Stimulated activated CD8-positive, alpha-beta memory T cell treated with anti-CD3 and anti-CD28 coated beads, Interleukin-7, amount 100 ng/mL, for 4 hours (primary cell): ENCODE measurements at places on chromosomes 7 and 10.

GRCh38 chr10:103512591-103513379, 19.3 kb downstream of the NEURL1 start:
- no peak for DNase-seq

DNA sequence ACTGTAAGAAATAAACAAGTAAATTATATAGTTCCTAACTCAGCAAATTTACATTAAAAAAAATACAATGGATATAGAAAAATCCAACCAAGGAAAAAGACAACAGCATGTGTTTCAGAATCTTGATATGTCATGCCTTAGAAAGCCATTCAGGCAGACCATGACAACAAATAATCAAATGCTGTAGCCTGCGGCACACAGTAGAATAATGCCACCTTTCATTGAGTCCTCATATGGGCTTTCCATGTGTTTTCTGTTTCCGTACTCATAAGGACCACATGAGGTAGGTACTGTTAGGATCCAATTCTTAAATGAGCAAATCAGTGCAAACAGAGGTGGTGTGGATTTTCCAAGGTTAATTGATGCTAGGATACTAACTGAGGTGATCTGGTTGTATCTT, 138.6 kb downstream of the CUBN start:
- no peak for DNase-seq

DNA sequence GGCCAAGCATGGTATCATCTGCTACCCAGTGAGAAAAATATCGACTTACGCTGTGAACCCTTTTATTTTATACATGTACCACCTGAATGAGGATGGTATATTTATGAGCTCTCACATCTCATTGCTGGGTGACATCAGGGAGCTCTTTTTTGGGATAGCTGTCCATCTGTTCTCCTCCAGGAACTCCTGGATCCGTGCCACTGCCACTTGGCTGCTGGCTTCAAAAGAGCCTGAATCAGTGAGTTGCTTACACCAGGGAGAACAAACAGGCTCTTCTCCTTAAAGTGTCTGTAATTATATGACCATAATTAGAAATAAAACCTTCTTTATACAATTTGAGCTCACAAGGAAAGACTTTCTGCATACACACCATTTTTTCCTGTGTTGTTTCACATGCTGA, 106.2 kb downstream of the KAT6B start:
- DNase-seq: no peak

- DNase-seq: no peak
Observed at GRCh38 chr7:128891942-128892269, 18.6 kb downstream of the KCP start.

DNA sequence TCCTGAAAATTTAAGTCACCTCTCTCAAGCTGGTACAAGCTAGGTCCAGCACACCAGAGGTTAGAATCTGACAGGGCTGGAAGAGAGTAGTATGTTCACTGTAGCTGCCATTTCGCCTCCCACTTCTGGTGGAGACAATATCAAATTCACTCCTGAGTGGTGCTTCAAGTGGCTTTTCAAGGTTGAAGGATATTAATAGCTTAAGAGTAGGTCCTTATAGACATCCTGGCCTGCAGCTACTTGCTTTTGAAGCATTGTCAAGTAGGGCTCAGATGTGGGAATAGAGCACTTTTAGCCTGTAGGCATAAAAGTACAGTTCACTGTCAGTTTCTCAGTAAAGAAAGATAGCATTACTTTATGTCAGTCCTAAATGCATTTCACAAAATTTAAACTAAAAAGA, 270.5 kb upstream of the PLPP4 start:
- no peak for DNase-seq

DNA sequence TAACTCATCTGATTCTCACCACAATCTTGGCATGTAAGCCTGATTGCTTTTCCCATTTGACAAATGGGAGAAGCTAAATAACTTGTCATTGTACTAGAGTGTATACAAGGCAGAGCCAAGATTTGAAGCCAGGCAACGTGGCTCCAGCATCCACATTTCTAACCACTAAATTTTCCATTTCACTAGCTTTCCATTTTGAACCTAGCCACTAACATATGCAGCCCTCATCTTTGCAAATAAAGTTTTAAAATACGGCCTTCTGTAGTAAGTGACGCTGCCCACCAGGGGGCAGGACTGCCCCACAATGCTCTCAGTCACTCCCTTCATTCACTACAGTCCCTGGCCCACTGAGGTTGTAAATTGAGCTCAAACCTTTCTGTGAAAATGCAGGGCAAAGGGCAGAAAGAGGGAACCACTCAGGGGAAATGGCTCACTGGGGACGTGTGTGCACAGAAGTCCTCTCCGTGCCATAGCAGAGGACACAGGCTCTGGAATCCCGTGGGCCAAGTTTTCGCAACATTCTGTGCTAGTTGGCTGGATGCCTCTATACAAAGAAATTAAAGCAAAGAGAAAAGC, 315.7 kb downstream of the TNS3 start:
- DNase-seq: no peak

DNA sequence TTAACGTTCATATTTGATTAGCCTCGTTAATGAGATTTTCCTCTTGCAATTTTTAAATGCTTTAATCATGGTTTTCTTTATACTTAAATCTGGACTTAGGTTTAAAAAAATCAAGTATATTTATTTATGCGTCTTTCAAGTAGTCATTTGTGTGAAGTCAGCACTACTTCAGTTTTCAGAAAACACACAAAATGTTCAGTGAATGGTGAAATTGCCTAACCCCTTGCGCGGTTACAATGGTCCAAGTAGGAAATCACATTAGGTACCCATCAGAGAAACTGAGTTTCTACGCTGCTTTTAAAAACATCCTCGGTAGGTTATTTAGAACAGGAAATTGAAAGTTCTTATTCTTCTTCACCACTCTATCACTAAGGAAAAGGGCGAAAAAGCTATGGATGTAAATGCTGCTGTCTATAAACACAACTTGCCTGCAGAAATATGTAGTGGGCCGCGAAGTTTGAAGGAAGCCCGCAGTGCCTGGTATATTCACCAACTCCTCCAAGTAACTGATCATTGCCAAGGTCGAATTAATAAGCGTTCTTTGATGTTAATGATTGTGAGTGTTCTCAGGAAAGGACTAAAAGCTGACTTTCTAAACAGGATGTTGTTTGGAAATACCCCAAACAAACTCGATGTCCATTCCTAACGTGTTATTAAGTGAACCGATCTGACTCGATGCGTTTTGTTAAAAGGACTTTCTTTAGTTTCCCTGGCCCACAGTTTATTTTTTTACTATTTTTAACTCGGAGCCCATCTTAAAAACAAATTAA, 1.0 kb downstream of the SYPL1 start:
- DNase-seq: no peak

DNA sequence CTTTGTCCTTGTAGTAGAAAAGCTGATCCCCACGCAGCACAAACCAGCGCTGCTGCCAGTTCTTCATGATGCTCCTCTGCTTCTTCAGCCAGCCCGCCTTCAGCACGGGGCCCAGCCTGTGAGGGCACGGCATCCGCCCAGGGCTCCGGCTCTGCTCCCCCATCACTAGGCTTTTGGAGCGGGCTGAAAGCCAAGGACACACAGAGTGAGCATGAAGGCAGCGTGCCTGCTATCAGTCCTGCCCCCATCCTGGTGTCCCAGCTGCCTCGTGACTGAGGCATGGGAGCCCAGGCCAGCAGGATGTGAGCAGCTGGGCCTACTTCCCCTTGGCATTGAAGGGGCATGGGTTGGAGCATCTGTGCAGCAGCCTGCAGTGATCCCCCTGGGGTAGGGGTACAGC, 21.9 kb downstream of the ARHGAP22 start:
- no peak for DNase-seq

GRCh38 chr7:15626041-15626440, 60.4 kb downstream of the MEOX2 start:
- no peak for DNase-seq

- no peak for DNase-seq
Observed at GRCh38 chr7:40808378-40808942, 673.7 kb downstream of the SUGCT start.

GRCh38 chr10:88693392-88694020, 12.5 kb upstream of the LIPK start:
- no peak for DNase-seq

DNA sequence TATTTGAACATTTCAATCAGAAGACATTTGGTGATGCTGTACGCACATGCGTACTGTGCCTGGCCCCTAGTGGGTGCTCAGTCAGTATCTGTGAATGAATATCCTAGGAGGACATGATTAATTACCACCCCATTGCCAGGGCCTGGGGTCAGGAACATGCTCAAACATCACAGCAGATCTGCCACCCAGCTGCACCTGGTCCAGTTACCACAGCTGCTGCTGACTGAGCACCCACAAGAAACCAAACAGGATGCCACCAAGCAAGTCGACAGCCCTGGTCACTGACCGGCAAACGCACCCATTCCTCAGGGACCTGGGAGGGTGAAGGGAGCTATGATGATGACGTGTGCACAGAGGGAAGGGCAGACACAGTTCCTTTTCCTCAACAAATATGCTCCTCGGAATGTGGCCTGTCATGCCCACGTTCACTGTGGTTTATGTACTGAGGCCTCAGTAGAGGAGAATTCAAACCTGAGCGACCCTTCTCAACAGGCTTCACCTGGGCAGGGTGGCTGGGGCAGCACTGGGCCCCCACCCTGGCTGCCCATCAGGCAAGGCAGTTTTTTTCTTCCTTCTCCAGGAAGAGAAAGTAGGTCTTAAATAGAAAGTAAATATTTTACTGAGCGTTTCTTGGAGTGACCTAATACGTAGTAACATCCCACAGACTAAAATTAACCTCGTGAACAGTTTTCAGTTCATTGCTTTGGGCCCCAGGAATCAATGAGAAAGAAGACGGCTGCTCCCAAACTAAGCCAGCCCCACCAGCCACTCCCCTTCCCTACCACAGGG, 13.4 kb downstream of the CTBP2 start:
- no peak for DNase-seq

- DNase-seq: no peak
Observed at GRCh38 chr10:122051609-122052385, 62.8 kb downstream of the TACC2 start.

- no peak for DNase-seq
Observed at GRCh38 chr7:33379891-33380525, 250.6 kb downstream of the BBS9 start.

DNA sequence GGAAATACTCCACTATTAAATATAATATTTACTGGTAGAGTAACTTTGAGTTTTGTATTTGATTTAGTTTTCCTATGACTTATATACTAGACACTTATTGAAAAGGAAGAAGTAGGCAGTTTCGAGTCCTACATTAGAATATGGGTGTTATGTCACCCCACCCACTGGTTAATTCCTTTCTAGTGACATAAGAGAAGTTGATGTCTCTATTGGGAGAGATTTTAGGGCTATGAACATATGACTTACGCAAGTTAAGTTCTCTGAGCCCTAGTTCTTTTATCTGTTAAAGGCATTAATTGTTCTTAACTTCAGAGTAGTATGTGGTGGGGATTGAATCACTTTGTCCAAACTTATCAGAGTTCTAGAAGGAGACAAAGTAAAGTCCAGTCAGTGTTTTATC, 30.5 kb downstream of the CPED1 start:
- DNase-seq: no peak

DNA sequence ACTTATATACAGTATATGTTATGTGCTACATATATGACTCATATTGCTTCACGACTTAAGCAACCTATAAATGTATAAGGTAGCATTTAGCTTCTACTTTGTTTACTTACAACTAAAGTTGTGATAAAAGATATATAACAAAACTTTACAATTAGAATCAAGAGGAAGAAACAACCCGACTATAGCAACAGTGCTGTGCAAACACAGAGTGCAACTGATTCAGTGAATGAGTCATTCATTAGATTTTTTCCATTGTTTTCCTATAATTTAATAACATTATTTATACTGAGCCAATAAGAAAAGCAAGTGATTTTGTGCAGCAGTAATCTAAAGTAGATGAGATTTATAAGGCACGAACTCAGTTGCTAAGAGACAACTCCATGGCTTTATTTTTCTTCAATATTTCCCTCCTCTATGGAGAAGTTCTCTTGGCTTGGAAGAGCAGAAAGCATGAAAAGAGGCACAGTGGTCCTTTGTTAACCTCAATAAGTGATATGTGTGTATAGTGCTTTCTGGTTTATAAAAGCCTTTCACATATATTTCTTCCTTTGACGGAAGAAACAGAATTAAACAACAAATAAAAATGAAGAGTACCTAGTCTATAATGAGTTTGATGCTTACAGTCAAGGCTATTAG, 19.8 kb downstream of the CEP41 start:
- no peak for DNase-seq

- no peak for DNase-seq
Observed at GRCh38 chr10:100873146-100873826, 39.5 kb upstream of the SLF2 start.

DNA sequence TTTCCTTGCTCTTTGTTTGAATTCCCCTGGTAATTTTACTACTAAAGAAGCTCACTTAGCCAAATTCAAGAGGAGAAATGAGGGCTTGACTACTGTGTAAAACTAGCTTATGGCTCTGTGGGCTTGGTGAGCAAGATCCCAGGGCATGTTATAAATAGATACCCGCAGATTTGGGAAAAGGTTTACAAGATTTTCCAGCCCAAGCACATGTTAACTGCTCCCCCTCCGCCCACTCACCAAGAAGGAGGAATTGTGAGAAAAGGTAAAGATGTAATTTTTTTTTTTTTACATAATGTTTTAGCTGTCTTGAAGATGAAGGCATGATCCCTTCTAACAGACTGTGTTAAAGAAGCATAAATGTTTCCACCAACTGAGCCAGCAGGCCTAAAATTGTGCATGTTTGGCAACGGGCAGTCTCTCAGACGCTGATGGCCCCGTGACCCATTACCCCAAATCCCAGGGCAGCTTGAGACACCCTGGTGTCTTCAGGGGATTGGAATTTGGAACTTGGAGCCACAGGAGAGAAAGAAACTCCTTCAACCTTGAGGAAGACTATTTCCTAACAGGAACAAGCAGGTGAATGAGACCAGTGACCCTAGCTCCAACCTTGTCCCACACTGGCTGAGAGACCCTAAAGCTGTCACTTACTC, 429.8 kb upstream of the CELF2 start:
- DNase-seq: no peak

DNA sequence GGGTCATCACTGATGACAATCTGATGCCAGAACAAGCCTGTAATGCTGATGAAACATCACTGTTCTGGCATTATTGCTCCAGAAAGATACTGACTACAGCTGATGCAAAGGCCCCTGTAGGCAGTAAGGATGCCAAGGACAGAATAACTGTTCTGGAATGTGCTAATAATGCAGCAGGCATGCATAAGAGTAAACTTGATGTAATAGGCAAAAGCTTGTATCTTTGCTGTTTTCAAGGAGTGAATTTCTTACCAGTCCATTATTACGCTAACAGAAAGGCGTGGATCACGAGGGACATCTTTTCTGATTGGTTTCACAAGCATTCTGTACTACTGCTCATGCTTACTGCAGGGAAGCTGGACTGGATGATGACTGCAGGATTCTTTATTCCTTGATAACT, 18.7 kb downstream of the LCOR start:
- DNase-seq: no peak

DNA sequence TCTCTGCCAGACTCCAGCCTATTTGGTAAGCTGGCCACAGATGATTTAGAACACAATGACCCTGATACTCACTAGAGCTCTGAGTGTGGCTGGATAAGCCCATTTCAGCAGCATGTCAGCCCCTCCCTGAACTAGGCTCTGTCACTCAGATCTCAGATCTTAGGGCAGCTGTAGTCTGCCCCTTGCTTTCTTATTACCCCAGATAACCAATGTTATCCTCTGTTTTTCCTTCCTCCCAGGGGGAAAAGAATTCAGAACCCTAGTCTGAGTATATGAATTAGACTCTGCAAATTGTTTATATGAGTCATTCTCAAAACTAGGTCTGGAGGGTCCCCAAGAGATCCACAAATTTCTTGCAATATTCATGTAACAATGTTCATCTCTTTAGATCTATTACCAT, 286.2 kb downstream of the KCNMA1 start:
- no peak for DNase-seq

- no peak for DNase-seq
Observed at GRCh38 chr7:151704299-151704959, 172.5 kb downstream of the PRKAG2 start.
